ENCODE measurements at places on chromosomes 3 and 15.

DNA sequence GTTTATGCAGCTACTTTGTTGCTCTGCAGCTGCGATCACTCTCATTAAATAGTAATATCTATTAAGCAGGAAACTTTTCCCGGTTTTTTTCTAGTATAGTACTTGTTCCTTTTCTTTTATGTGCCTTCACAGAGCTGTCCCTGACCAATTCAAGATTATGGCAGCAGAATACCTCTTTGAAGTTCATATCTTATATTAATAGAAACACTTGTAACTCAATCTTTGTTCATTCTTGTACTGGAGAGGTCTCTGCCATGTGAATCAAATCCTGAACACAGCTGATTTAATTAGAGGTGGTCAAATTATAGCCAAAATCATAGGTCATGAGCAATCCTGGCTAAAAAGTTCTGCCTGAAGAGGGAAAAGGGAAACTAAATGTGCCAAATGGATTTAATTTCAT, 399.0 kb upstream of the ARHGEF26 start:
- no peak for DNase-seq

DNA sequence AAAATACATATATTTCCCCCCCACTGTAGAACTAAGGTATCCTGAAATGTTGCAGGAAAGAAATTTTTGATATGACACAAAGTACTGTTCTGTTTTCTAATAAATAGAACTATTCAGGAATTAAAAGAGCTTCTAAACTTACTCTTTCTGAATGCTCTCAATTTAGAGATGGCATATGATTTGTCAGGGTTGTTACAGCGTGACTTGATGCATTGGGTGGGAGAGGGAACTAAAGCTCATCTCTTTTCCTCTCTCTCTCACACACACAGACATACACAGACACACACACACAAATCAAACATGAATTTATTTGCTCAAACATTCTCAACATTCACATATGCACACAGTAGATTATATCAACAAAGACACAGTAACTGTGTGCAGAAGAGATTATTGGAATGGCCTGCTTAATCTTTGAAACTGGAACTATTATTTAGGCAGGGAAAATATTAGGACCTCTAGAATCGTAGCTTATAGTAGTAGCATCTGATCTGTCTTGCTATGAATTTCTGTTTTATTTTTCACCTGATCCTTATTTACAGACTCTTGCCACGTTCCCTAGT, 807.4 kb upstream of the GBE1 start:
- DNase-seq: no peak

DNA sequence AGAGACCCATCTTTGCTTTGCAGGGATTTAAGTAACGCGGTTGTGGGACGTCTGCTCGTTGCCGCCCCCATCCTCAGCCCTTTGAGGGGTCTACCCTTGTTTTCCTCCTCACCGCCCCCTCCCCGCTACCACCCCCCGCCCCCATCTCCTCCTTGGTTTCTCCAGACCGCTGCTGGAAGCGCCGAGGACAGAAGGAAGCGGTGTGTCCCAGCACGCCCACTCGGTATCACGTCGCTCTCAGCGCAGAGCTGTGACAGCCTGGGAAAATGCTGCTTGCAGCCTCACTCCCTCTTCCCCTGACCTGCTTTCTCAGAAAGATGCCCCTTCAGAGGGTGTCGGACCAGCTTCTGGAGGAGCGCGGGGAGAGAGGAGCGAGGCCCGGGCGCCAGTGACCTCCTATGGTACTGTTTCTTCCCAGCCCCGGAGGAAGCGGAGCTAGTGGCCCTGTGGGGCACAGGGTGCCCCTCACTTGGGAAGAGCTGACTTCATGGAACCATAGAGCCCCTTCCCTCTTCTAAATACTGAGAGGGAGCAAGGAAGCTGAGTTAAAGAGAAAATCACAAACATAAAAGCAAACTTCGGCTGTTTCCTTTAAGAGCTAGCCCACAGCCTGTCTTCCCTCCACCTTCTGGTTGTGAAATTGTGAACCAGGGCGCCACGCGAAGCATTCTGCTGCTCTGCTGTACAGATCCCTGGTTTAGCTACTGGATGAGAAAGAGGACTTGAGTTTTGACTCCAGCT, 698 bp downstream of the IL1RAP start:
- DNase-seq: peak; percentile 39

GRCh38 chr3:183044547-183045229, 54.6 kb downstream of the MCCC1 start:
- DNase-seq: no peak

DNA sequence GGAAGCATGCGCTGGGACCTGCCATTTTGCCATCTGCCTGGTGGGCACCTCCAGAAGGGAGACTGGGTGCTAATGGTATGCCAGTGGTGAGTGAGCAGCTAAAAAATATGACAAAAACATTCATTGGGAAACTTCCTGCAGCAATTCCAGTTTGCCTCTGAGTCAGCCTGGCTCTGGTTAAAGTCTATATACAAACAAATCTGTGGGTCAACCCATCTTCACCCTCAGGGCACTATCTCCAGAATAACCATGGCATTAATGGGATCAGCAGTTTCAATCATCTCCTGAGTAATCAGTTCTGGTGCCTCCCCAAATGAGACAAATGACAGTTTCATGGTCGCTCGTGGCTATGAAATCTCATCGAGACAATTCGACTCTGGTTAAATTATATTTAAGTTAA, 21.5 kb downstream of the FRMD4B start:
- DNase-seq: no peak

- no peak for DNase-seq
Measured at GRCh38 chr15:91692596-91692995, 160.9 kb upstream of the SLCO3A1 start.

- DNase-seq: no peak
Measured at GRCh38 chr3:17915341-17915740, 172.9 kb upstream of the TBC1D5 start.

DNA sequence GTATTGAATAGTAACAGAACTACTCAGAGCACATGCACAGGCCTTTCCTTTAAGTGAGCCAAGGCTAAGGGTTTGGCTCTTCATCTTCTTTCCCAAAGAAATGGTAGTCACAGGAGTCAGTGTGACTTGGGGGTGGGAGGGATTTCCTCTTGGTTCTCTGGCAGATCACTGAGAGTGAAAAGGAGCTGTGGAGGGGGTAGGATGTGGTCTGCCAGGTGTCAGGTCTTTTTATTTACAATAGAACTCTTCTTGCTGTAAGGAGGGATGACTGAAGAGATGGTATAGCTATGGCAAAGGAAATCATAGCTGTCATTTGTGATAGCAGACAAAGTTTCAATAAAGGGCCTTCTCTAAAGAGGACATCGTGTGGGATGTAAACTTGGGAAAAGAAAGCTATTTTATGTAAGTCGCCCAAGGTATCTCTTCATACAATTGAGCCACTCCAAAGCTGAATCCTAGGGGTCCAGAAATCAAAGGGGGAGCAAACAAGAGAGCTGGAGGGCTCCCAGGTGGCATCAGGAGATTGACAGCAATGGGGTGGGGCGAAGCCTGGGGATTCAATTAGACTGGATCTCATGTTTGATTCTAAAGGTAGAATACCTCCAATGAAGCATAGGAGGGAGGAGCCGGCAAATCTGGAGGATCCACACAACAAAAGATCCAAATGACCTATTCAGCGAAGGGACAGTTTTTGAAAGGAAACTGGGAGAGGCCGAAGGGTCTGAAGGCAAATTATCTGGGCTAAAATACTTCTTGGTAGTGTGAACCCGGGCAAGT, 20.0 kb upstream of the CHD2 start:
- no peak for DNase-seq

DNA sequence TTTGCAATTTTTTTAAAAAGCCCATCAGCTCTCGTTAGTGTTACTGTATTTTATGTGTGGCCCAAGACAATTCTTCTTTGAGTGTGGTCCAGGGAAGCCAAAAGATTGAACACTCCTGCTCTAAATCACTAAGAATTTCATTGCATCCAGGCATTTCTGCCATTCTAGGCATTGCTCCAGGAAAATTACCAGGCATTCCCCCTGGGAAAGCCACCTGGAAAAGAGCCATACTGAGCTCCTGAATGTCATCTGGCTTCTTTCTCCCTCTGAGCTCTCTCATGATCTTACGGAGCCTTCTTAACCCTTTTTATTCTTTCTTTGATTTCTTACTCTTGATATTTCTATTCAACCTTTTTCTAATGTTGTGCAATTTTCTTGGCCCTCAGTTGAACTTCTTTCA, 202.2 kb downstream of the DOCK3 start:
- no peak for DNase-seq

DNA sequence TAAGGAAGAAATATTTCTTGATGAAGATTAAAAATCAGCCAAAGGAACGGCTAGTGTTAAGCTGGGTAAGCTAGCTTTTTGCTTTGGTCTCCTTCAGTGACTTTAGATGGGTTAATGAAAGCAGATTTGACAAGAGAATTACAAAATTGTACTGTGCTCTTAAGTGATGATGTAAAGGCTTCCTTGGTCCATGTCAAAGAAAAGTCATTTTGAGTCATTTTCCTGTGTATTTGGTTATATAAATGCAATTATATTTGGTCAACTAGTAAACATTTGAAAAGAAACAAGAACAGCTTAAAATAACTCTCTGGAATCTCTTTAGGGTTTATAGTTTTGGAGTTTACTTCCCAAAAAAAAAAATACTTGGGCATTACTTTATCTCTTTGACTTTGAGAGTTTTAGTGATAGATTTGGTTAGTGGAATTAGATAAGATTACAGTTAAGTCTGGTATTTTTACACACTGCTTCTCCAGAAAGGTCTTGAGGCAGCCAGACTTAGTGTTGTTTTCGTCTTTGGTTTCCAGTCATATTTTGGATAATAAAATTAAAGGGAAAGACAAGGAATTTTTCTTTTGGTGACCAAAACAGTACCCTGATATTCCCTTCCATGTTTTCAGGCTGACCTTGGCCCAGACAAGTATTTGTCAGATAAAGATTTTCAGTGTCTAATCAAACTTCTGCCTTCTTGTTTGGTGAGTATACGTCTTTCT, 42.3 kb downstream of the PDHB start:
- DNase-seq: no peak

DNA sequence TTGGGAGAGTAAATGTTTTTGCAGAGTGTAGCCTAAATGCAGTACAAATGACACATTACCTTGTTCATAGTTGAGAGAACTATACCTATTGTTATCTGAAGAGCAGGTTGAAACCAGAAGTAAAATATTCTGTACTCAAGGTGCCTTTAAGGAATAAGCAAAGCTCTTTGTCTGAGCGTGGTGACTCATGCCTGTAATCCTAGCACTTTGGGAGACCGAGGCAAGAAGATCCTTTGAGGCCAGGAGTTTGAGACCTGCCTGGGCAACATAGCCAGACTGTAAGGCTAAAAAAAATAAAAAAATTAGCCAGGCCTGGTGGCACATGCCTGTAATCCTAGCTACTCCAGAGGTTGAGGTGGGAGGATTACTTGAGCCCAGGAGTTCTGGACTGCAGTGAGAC, 2.2 kb upstream of the RNF13 start:
- no peak for DNase-seq

GRCh38 chr3:58824285-58824684, 157.7 kb upstream of the FAM3D start:
- peak; percentile 20 for DNase-seq

DNA sequence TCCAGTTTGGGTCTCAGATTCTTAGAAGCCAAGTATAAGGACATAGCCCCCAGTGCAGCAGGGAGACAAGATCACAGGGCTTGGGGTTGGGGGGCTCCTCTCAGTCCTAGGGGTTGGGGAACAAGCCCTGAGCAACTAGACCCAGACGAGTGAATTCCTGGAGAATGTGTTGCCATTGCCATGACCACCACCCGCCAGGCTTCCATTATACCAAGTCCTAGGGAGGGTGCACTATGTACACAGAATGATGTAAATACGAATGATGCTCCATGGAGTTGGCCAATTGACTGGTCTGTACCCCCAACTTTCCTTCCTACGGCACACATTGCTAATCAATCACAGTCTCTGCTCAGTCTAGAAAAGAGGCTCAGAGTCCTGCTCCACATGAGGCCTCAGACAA, 8.8 kb downstream of the IQCF1 start:
- no peak for DNase-seq

- DNase-seq: no peak
Measured at GRCh38 chr3:126577261-126577660, 18.5 kb upstream of the C3orf22 start.
